Mucosa of descending colon (tissue), 3 donors: ENCODE measurements at places on chromosomes 13 and 19. TPM values are rescaled to one million over a fixed set of nuclear protein-coding genes. Genes with fewer than 3 reads are reported as not detected.

- DNase-seq, result peak; percentile 91
Observed at GRCh38 chr13:44309794-44310757, 63.5 kb upstream of the SERP2 start.

GRCh38 chr19:39474139-39474620 lies 6.5 kb upstream of the TIMM50 start:
- peak; percentile 71 for DNase-seq

- no peak for DNase-seq
Observed at GRCh38 chr13:80562433-80563156, 221.7 kb upstream of the SPRY2 start.

DNA sequence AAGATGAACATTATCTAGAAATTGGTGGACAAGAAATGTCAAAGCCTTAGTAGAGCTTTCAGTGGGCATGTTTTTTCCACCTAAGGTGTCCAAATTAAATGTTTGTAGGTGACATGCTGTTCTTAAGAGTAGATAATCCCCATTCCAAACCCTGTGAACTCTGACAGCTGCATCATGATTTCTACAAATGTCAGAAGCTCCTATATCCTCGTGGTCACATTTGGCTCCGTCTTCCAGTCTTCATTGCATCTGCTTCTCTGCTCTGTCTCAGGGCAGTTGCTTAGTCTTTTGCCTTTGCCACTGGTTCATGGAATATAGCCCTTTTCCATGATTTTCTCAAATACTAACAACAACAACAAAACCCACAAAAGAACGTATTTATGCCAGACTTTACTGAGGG lies 234.5 kb downstream of the DLEU7 start:
- DNase-seq, result no peak

DNA sequence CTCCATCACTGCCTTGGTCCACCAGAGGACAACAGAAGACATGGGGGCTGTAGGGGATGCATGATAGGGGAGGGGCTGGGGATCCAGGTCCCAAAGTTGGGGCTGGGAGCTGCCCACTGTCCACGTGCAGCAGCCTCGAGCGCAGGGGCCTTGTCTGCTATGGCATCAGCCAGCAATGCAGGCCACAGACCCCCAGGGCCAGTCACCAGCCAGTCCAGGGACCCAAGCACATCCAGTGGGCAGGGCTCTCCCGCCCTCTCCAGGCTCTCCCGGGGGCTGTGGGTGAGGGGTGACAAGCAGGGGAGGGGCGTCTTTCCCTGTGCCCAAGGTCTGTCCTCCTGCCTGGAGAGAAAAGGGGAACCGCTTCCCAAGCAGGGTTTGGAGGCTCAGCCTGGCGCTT lies 32.8 kb downstream of the PEPD start:
- DNase-seq, result no peak

DNA sequence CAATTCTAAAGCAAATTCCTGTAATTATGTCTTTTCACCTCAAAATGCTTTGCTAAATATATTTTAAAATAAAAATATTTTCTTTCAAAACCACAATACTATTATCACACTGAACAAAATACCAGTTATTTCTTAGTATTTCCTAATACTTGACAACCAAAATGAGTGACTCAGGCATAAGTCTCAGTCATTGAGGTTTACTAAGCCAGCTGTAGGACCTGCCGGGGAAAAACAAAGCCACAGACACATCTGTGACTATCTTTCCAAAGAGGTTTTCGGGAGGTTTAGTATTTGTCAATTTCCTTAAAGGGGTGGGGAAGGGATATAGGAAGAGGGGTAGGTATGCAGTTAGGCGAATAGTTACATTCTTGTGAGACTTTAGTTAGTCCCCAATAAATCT lies 3.2 kb upstream of the ZNF235 start:
- DNase-seq, result no peak

DNA sequence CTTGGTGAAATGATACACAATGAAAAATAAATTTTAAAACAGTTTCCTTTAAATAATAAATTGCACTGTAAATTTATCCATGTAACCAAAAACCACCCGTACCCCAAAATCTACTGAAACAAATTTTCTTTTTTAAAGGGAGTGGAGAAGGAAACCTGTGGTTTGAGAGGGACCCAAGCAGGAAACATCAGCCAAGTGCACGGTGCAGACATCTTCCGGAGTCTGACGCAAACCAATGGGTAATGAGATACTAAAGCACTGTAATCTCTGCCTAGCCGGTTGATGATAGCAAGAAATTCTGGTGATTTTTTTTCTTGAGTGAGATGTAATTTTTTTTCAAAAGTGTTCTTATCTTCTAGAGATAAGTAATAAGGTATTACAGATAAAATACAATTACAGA lies 115.4 kb downstream of the ABCC4 start:
- no peak for DNase-seq

DNA sequence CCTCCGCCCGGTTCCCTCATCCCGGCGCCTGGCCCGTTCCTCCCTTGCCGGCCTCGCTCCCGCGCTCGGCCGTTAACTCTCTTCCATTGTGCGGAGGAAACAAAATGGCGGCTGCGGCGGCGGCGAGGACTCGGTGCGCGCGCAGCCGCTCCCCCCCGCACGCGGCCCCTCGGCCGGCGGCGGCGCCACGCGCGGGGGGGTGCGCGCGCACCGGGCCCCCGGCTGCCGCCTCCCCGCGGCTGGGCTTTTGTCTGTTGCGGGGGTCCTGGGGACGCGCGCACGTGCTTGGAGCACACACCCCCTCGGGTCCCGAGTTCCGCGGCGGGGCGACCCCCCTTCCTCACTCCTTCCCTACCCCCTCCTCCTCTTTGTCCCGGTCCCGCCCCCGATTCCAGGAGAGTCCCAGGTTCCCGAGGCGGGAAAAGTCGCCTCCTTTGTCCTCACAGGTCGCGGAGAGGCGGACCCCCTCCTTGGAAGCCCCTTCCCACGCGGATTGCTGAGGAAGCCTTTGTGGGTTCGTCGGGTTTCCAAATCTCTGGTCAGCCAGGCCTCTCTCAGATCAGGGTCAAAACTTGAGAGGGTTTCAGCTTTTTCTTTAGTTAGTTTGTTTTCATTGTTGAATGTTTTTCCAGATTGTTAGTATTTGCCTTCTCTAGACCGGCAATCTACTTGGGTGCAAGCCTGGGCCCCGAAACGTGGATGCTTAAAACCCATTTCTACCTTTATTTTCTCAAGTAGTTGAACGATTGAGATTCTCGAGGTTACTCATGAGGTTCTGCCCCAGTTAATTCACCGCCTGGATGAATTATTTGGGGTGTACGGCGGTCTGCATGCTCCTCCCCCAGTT lies 687 bp downstream of the ILF3 start:
- peak; percentile 80 for DNase-seq

DNA sequence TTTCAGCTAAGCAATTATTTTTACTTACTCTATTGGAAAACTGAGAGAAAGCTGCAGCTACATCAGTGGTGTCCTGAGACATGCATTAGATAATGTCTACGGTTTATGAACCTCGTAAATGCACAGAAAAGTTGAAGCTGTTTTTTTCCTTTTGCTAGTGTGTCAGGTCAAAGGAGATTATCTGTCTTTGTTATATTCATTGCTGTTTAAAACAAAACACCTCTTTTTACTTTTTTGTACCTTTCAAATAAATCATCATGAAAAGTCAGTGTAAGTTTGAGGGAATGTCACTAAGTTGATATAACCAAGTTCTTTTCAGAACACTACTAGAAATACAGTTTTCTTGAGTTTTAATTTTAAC lies 2.2 kb downstream of the NBEA start:
- no peak for DNase-seq

GRCh38 chr19:57263244-57263741 lies 17.0 kb upstream of the ZNF460 start:
- no peak for DNase-seq

DNA sequence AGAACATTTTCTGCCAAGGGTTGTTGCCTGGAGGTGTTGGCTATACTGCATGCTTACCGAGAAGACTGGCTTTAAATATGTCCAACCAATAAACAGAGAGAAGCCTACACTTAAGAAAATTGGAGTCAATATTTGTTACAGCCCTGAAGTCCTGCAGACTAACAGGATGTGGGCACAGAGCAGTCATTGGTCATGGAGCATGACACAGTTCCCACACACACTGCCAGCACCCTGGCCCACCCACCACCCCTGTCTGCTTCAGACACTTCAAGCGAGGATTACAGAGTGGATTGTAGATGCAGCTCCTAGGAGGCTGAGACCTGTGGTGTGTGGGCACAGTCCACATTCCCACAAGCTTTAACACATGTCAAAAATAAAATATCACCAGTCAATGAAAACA lies 21.0 kb upstream of the SERP2 start:
- no peak for DNase-seq

- DNase-seq, result no peak
Observed at GRCh38 chr13:25529425-25529824, 157.7 kb downstream of the ATP8A2 start.

GRCh38 chr19:41420101-41420880 lies 6.9 kb downstream of the B3GNT8 start:
- no peak for DNase-seq

DNA sequence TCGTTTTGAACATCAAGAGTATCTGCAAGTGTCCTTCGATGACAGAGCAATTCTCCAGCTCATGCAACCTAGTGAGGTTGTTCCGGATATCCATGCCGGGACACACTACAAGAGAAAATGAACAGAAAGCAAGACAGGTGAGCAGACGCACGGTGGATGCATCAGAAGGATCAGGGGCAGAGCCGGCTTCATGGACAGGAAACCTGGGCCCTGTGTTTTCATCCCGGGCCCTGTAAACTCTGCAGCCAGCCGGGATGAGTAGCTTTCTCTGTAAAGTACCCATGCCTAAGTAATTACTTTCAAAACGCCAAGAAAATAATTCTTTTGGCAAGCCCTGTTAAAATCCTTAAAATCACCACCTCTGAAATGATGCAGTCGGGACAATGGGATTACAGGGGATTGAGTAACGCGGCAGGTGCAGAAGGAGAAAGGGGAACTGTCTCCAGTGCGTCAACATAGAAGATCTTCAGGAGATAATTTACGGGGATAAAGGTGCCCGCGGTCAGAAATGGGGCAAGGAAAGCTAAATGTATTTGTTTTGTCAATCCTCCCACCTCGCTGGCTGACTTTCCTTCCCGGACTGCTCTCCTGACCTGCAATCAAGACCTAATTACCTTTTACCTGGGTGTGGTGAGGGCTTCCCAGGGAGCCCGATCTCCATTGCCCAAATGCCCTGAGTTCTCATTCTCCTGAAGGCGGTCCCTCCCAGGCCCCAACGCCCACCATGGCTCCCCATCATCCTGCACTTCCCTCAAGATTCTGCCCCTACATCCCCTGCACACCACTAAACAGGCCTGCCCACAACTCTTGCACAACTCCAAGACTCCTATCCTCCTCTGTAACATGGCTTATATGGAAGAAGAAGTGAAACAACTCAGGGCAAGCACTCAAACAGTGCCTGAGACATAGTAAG lies 26.2 kb downstream of the INSR start:
- DNase-seq, result peak; percentile 49

- no peak for DNase-seq
Observed at GRCh38 chr13:53131361-53131760, 102.7 kb downstream of the OLFM4 start.

- peak; percentile 82 for DNase-seq
Observed at GRCh38 chr19:681029-682019, 5.1 kb downstream of the FSTL3 start.

- peak; percentile 86 for DNase-seq
Observed at GRCh38 chr19:37691881-37692504, 27.6 kb downstream of the ZNF607 start.

GRCh38 chr19:47512183-47512947 lies 2.5 kb downstream of the NAPA start:
- DNase-seq, result peak; percentile 64

GRCh38 chr19:46737761-46738171 lies 8.1 kb upstream of the FKRP start:
- DNase-seq, result no peak

DNA sequence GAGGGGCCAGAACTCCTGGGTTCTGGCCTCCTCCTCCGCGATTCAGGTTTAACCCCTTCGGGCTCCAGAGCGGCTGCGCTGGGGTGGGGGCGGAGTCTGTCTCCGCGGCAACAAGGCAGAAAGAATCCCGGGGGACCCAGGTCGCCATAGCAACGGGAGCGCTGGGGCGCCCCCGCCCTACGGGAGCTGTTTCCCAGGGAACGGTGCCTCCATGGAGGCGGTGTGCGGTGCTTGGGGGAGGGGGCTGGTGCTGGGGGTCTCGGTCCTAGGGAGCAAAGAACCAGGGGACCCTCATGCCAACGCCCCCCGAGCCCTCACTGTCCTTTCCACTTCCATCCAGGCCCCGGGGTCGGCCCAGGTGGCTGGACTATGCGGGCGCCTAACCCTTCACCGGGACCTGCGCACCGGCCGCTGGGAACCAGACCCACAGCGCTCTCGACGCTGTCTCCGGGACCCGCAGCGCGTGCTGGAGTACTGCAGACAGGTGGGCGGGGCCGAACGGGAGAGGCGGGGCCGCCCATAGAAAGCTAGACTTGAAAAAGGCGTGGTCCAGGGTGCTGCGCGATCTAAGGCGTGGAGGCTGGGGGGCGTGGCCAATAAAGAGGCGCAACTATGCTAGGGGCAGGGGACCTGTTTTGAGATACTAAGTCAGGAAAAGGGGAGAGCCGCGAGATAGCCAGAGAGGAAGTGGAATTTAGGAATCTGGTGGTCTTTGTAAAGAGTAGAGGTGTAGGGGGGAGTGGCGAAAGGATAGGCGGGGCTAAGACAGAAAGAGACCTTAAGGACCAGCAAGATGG lies 1.2 kb downstream of the APLP1 start:
- peak; percentile 75 for DNase-seq

DNA sequence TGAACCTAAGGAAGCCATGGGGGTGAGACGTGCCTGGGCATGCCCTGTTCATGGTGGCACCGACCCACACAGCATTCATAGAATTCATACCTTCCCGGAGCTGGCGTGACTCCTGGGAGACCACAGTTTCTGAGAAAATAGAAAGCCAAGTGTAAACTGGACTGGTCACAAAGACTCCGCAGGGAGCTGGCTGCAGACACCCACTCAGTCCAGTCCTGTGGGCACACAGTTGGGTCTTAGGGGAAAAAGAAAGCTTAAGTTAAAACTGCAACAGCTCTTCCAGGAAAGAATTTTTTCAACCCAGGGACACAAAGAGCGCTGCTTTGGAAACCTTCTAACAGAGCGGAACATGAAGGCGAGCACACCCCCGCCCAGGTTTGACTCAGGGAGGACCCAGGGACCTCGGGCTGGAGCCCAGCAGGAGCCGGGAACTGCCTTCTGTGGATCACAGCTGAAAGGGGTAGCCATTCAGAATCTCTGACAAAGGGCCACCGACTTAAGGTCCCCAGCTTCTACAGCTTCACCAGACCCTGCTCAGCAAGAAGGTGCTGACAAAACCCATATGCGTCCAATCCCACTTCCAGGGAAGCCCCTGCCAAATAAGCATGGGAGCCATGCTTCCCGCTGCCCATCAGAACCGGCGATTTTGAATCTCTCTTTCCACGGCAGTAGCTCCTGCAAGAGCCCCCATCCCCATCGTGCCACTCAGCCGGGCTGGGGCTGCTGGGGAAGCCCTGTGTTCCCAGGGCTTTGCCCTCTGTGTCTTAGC lies 183.7 kb downstream of the COL4A1 start:
- DNase-seq, result no peak

- DNase-seq, result no peak
Observed at GRCh38 chr13:43935878-43936277, 56.2 kb downstream of the LACC1 start.

The MYH14 gene
- 268 TPM for total RNA-seq

The RASAL3 gene
- 5.2 TPM for total RNA-seq

The DLL3 gene
- total RNA-seq, result not detected

The CEACAM19 gene
- 8.0 TPM for total RNA-seq

The PTPRH gene
- total RNA-seq, result 94.8 TPM
